Endothelial cell of umbilical vein (primary cell): ENCODE measurements at places on chromosomes 11 and 22. TPM values are rescaled to one million over a fixed set of nuclear protein-coding genes. Genes with fewer than 3 reads are reported as not detected.

Gene IGLL1
- not detected in 2 replicates for total RNA-seq

Gene UCP3
- 1.3 and 1.4 TPM in 2 replicates for total RNA-seq

Gene VSIG2
- total RNA-seq: 3.6 and 7.0 TPM in 2 replicates

Gene DESI1
- total RNA-seq: 49.4 and 59.1 TPM in 2 replicates

Gene PTGDR2
- 0.15 TPM in 1 of 2 replicates, not detected in the other for total RNA-seq

Gene VEGFB
- 89.6 and 98.1 TPM in 2 replicates for total RNA-seq

Gene OOSP4A
- total RNA-seq: not detected in 2 replicates

Gene SAA4
- total RNA-seq: not detected in 2 replicates

Gene CRYBB2
- total RNA-seq: 1.4 TPM in 1 of 2 replicates, not detected in the other

Gene BTG4
- not detected in 2 replicates for total RNA-seq

Gene OR52E8
- total RNA-seq: not detected in 2 replicates

Gene MYO7A
- 1.4 and 3.6 TPM in 2 replicates for total RNA-seq

Gene BIK
- total RNA-seq: 0.49 TPM in 1 of 2 replicates, not detected in the other

Gene SCGB1A1
- not detected in 2 replicates for total RNA-seq

Gene GUCY1A2
- 0.02 and 0.12 TPM in 2 replicates for total RNA-seq

Gene LMNTD2
- total RNA-seq: 1.8 and 2.1 TPM in 2 replicates

Gene HOATZ
- not detected in 2 replicates for total RNA-seq

Gene SERGEF
- 12.3 and 16.7 TPM in 2 replicates for total RNA-seq

Gene MTMR3
- total RNA-seq: 30.1 and 31.5 TPM in 2 replicates

Gene OR4S2
- not detected in 2 replicates for total RNA-seq

Gene HTR3A
- not detected in 2 replicates for total RNA-seq

Gene CSNK2A3
- total RNA-seq: not detected in 2 replicates
